ENCODE measurements at places on chromosomes 3 and 15.

DNA sequence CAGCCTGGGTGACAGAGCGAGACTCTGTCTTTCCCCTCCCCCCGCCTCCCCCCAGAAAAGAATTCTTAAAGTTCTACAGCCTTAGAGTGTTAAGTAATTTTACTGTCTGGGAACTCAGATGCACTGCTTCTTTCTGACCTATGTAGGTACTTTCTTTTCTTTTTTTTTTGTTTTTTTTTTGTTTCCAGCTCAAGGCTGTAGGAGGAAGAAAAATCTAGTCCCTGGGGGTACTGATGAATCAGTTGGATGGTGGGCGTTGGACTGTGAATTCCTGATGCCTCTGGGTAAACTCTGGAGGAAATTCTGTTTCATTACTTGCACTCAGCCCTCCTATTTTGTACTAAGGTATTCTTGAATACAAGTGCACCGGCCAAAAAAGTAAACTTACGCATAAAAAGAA, 10.8 kb downstream of the GHRL start:
- DNase-seq = no peak

DNA sequence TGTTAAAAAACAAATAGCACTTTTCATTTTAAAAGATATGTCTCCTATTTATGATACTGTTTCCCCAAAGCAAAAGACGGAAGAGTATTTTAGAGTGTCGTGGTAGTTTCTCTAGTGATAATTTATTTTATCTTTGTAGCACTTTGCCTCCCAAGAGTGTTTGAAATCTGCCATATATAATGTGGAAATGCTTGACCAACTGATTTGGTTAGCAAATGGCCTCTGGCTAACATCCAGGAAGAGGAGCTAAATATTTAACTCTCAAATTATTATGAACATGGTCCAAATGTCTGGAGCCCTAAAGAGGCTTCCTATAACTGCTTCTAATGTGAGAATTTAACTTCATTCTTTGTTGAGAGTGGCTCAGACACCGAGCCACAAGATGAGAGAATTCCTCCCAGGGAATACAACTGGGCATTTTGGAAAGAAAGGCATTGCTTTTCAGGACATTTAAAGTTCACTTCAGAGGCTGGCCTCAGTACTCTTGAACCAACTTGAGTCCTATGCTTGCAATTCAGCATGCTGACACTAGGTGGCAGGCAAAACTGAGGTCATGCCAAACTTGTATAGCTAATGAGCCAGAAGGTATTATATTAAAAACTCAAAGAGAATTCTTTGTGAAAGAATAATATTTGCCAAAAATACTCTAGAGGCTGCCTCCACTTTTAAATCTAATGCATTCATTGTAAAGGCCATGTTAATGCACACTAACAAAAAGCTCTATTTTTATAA, 104.5 kb downstream of the RARB start:
- DNase-seq = peak; percentile 46

GRCh38 chr3:17686613-17687012, 55.8 kb downstream of the TBC1D5 start:
- no peak for DNase-seq

- no peak for DNase-seq
Observed at GRCh38 chr3:33312361-33312760, 35.1 kb downstream of the FBXL2 start.

- no peak for DNase-seq
Observed at GRCh38 chr15:67043939-67044771, 21.2 kb upstream of the SMAD3 start.

GRCh38 chr15:90208356-90208755, 7.2 kb downstream of the SEMA4B start:
- no peak for DNase-seq

GRCh38 chr3:195209847-195210265, 61.1 kb downstream of the XXYLT1 start:
- no peak for DNase-seq

DNA sequence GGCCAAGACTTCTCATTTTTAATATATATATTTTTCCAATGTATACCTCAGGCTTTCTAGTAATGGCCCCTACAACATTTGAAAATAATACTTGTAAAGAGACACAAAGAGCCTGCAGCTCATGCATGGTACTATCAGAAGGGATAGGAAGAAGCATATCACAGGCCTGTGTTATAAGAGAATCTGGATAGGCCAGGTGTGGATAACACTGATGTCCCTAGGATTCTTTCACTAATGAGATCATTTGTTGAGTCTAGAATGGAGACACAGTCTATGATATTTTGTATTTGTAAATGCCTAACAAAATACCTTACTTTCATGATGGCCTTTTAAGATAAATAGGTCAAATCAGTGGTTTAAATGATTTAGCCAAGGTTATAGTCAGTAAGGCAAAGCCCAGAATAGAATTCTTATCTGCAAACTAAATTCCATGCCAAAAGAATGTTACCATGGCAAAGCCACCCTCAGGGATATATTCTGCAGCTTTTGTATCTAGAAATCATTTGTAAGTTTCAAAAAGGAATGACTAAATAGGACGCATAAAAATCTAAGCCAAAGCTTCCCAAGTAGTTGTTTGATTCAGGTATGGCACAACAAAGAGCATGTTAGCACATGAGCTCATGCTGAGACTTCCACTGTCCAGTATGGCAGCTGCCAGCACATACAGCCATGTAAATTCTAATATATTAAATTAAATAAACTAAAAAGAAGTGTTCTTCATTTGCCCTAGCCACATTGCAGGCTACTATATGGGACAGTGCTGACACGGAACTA, 10.0 kb downstream of the DCP1A start:
- DNase-seq = no peak

DNA sequence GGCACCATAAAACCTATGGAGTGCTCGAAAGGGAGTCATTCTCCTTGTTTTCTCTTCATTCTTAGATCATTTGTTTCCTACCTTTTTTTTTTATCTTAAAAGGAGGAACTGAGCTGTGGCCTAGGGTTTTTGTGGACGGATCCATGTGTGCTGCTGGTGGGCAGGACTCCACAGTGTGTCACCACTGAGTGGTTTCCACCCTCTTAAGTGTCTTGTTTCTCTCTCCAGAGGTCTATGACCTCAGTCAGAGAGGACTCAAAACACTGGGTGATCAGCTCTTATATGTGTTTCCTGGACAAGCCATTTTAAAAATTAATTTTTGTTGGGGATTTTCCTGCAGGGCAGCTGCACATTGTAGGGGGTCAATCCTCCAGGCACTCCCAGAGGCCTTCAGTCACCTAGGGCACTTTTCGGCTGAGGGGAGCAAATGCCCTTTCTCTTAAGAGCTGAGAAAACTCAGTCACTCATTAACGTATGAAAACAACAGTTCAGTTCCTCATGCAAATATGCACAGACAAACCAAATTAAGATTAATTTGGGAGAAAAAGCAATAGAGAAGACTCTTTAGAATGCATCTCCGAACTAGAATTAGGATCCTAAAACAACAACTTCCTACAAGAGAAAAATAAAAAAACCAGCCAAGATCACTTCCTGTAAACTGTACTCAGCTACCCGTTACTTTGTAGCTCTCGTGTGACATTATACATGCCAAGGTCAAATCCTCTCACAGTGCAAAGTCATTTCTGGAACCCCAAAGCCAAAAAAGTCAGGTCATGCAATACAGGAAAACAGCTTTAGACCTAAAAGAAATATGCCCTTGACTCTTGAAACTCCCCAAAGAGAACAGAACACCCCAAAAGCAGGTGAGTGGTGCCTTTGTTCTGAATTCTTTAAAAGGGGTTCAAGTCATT, 27.6 kb upstream of the FAM3D start:
- DNase-seq = no peak

DNA sequence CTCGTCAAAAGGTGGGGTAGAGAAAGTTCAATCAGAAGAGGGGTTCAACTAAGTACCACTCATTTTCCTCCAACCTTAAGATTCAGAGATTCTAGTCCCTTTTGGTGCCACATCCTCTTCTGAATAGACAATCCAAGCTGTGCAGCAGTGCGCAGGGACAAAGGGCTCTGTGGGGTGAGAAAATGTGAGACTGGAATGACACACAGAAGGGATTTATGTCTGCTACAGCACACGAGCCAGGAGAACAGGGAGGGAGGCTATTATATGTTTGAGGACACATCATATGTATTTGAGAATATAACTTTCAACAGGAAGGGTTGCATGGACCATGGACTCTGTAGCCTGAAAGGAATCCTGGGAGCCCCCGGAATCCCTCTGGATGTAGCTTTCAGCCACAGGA, 33.0 kb downstream of the LSM3 start:
- DNase-seq = no peak

DNA sequence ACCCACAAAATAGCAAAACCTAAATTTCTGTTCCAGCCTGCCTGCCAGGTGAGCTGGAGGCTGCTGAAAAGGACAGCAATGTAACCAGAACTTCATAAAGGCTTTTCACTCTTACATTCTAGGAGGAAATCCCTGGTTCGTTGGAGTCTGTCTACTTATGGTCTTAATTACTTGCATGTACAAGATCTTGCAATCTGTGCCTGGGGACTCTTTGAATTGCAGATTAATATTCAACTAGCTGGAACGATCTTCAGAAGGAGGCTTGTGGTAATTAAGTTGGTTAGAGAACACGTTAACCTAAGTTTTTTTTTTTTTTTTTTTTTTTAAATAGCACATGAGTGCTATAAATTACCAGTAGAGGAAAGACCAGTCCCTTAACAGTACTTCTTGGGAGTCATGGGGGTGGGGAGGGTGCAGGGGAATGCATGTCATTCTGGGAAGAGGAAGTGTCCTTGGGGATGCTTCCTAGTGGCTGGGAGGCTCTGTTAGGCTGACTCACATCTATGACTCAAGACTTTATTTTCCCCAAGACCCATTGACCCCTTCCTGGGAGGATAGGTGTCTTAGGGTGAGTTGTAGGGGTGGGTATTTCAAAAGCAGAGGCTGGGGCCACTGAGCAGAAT, 139.8 kb downstream of the RAB11A start:
- no peak for DNase-seq

DNA sequence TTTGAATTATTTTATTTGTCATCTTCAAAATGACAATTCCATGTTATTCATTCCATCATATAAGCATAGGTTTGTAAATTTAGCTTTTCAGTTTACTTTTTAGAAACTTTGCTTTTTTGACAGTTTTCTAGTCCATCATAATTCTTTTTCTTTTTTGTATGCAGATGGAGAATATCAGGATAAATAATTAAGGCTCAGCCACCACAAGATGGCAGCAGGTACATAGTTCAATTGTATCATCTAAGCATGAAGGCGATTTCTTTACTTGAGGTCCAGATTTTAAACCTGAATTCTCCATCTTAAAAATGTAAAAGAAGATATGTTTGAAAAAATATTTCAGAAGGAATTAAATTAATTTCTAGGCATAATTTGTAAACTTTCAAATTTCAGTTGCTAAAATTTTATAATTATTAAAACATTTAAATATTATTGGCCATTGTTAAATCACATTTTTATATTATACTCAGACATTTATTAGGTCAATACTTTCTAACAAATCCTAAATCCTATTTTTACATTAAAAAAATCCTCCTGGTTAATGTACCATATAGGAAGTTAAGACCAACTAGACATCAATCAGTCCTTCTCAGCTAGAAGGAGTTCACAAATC, 15.1 kb downstream of the PLSCR5 start:
- no peak for DNase-seq

- no peak for DNase-seq
Observed at GRCh38 chr3:41363830-41364523, 164.7 kb downstream of the CTNNB1 start.

- DNase-seq = no peak
Observed at GRCh38 chr3:46893763-46894162, 16.2 kb downstream of the PTH1R start.

DNA sequence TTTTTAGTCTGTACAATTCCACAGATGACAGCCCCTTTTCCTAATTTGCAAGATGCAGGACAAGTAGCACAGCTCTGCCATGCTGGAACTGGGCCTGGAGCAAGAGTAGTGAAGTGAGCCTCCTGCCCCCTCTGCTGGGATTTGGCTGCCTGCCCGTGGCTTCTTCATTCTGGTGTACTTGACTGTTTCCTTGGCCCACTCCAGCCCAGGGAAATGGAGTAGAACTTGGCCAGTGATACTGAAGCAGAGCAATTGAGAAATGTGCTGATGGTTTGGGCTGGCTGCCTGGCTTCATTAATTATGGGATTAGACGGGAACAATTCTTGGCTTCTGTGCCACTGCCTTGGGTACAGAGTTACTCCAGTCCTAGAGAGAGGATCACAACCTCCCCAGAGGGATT, 2.8 kb downstream of the GPD1L start:
- DNase-seq = no peak
